ENCODE measurements at places on chromosomes 1 and 21.

DNA sequence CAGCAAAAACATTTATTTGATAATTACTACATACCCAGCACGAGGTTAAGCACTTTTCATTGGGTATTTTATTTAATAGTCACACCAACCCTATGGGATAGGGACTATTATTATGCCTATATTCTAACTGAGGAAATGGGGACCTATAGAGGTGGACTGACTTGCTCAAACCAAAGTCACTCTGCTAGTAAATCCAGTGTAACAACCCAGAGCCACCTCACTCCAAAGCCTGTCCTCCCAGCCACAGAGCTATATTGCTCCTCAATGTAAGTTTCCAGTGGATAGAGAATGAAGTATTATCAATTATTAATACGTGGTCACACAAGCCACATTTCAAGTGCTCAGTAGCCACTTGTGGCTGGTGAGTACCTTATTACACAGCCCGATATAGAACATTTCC is 97.5 kb downstream of the RGS2 start:
- no peak for DNase-seq

DNA sequence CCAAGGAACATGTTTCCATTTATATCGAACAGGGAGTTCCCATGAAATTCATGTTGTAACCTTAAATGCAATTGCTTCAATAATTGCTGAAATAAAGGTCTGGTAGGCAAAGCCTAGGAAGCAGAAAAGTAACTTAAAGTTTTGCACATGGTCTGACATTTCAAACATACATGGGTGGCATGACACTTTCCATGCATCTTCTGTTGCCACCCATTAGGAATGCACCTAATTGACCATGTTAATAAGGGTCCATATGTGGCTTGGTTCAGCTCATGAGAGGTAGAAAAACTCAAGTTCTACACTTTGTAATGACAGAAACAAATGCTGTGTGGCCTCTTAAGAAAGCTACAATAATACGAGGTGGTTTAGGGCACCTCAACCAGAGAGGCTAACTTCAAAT is 72.0 kb upstream of the GORAB start:
- no peak for DNase-seq

- DNase-seq: no peak
Measured at GRCh38 chr1:221347706-221348105, 394.2 kb downstream of the DUSP10 start.

DNA sequence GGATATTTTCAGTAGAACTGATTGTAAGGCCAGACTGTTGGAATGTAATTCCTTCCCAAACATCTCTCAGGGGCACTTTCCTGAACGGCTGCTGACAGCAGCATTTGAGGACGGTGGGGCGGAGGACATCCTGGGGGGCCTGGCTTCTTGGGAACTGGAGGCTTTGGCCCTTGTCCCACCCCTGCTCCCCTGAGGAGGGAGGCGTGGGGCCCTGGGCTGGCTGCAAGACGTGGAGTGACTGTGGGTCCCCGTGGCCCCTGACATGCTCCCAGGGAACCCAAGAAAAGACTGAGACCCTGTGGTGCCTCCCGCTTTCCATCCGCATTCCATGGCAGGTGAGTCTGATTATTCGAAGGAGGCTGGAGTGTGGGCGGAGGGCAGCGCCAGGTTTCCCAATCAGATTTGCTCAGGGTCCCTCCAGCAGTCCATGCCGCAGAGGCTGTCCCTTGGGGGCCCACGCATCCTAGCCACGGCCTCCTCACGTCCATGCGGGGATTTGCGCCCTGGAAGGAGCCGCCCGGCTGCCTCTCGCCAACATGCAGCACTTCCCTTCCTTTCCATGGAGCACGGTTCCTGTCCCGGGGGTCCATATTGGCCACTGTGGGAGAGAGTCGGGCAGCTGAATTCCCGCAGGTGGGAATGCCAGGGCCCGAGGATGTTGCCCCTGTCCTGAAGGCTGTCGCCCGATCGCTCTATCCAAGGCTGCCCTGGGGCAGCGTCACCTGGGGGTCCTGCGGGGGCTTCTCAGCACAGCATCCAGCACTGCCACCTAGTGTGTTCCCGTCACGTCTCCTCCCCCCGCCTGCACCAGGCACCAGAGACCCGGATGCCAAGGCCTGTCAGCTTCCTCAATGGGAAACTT is 69.0 kb downstream of the FAAP20 start:
- no peak for DNase-seq

- no peak for DNase-seq
Measured at GRCh38 chr21:34892209-34892608, 156.9 kb downstream of the RUNX1 start.

- DNase-seq: no peak
Measured at GRCh38 chr1:183758913-183759312, 46.0 kb upstream of the RGL1 start.

DNA sequence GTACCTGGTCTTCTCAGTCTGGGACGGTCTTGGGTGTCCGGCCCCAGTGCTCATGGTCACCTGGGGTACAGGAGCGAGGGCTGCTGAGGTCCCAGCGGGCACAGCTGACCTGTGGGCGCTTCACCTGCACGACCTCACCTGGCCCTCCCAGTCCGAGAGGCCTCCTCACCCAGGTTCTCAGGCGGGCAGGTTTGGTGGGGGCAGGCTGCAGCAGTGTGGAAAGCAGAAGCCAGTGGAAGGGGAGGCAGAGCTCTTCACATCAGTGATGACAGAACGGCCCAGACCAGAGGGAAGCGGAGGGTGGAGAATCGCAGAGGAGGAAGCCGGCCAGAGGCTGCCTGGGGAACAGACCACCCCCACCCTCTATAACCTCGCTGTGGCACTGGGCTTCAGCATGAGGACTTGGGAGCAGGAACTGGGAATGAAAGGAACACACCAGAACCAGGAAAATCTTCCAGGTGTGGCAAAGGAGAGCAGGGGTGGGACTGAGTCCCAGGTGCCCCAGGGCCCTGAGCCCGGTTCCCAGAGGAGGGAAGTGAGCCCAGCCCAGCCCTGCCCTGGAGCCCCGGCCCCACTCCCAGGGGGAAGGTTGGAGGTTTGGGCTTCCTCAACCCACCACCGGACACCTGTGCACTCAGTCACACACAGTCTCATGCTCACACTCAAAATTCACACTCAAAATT is 265.2 kb upstream of the VAMP3 start:
- no peak for DNase-seq

DNA sequence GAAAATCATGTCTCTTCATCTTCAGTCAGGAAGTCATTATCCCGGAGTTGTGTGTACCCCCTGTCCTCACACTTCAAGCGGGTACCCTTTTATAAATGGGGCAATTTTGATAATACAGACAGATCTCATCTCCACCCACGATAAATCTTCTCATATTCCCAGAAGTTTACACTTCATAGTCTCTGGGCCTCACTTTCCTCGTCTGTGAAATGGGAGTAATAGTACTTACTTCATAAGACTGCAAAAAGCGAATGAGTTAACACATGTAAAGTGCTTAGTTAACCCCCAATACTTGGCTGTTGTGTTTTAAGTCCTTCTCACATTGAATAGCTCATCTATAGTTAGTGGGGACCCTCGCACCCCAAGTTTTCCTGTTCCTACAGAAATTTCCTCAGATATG is 820 bp downstream of the NUP210L start:
- DNase-seq: no peak

Measured in T-helper 1 cell (primary cell).